ENCODE measurements at places on chromosomes 3 and 15. TPM values are rescaled to one million over a fixed set of nuclear protein-coding genes. Genes with fewer than 3 reads are reported as not detected.

Gene NR2E3
- total RNA-seq, result not detected

Gene ESYT3
- total RNA-seq, result 0.09 TPM

Gene CYP11A1
- total RNA-seq, result not detected

Gene DNAH12
- 0.15 TPM for total RNA-seq

Gene PRICKLE2
- 16.8 TPM for total RNA-seq

Gene WDR49
- total RNA-seq, result not detected

Gene ARHGEF26
- not detected for total RNA-seq

Gene QARS1
- 224 TPM for total RNA-seq

Gene TM4SF1
- 80.1 TPM for total RNA-seq

Gene KLHL18
- 34.8 TPM for total RNA-seq

Gene ECE2
- not detected for total RNA-seq

Gene PYGO1
- total RNA-seq, result 6.7 TPM

Gene XIRP1
- total RNA-seq, result not detected

Gene CPEB1
- total RNA-seq, result 5.5 TPM

Gene PLA2G4D
- not detected for total RNA-seq

Gene IL17RE
- 0.54 TPM for total RNA-seq

Gene PROK2
- total RNA-seq, result not detected

Gene IL1RAP
- 4.7 TPM for total RNA-seq

Gene GHRL
- 0.41 TPM for total RNA-seq

Gene ALDH1L1
- total RNA-seq, result not detected

Gene SERPINI2
- total RNA-seq, result not detected

Gene MUC4
- not detected for total RNA-seq

Gene TMEM45A
- 30.5 TPM for total RNA-seq

Gene SCAPER
- total RNA-seq, result 7.0 TPM

Gene CCDC174
- total RNA-seq, result 10.7 TPM

Gene DNAH1
- total RNA-seq, result 1.9 TPM

Gene CFAP44
- 1.1 TPM for total RNA-seq

Gene LYZL4
- total RNA-seq, result not detected

Gene GOLGA6L26
- total RNA-seq, result not detected

Gene RTP1
- total RNA-seq, result not detected

Gene HRG
- not detected for total RNA-seq

Gene ABHD10
- 38.3 TPM for total RNA-seq

Gene PRSS50
- not detected for total RNA-seq

Gene GOLGA8T
- not detected for total RNA-seq

Gene PDCD6IP
- total RNA-seq, result 246 TPM

Gene TMEM212
- total RNA-seq, result not detected

Gene ROBO2
- total RNA-seq, result 0.32 TPM

Gene DENND6A
- total RNA-seq, result 7.3 TPM

Gene LMOD3
- total RNA-seq, result not detected

Gene CNTN3
- total RNA-seq, result 9.8 TPM

Gene HIGD2B
- total RNA-seq, result not detected

Gene SLC28A2
- not detected for total RNA-seq

Gene SPSB4
- not detected for total RNA-seq

Gene SCN5A
- total RNA-seq, result not detected

Gene STRIT1
- not detected for total RNA-seq

Gene RPS27L
- total RNA-seq, result 517 TPM

Gene GOLGA8J
- total RNA-seq, result not detected

Gene C3orf62
- total RNA-seq, result 3.3 TPM

Gene CEP70
- total RNA-seq, result 10.4 TPM

Gene TJP1
- total RNA-seq, result 69.1 TPM

Gene THSD4
- 39.1 TPM for total RNA-seq

Gene GP9
- total RNA-seq, result not detected
